ENCODE measurements at places on chromosomes 12 and 14.

- DNase-seq = peak; percentile 83
These were observed at the start of gene TMEM63C for GRCh38 chr14:77181603-77182437. Gene TMEM63C, plus strand, starts transcription at chr14:77181798. Its CDS starts 37,016 bp downstream, at chr14:77218814.

DNA sequence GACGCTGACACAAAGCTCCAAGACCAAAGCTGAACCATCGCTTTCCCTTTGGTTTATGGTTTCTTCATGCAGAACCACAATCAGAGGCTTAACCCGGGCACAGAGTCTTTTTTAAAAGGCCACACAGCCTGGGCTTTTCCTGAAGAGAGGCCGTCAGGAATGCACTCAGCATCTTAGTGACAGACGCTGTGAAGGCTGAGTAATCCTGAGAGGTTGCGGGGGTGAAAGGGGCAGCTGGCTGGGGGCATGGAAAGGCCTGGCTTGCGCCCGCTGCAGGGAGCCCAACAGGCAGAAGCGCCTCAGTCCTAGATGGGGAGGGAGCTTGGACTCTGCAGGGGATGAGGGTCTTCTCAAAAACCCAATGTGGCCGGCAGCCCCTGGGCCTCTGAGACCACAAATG lies 13.6 kb downstream of the CTDSP2 start:
- no peak for DNase-seq

DNA sequence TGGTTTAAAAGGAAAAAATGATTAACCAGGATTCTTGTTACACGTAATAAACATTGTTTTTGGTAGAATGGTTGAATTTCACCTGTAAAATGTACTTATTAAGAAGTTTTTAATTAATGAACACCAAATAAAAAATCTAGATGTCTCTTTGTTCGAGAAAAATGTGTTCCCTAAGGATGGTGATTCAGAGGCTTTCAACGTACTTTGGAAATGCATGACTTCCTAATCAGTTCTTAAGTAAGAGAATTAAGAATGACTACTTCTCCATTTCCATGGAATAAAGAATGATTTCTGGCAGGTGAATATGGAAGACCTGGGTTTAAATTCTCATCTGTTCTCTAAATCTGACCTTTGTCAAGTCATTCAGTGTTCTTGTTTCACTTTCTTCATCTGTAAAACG lies 428.6 kb downstream of the KCNH5 start:
- DNase-seq = no peak

DNA sequence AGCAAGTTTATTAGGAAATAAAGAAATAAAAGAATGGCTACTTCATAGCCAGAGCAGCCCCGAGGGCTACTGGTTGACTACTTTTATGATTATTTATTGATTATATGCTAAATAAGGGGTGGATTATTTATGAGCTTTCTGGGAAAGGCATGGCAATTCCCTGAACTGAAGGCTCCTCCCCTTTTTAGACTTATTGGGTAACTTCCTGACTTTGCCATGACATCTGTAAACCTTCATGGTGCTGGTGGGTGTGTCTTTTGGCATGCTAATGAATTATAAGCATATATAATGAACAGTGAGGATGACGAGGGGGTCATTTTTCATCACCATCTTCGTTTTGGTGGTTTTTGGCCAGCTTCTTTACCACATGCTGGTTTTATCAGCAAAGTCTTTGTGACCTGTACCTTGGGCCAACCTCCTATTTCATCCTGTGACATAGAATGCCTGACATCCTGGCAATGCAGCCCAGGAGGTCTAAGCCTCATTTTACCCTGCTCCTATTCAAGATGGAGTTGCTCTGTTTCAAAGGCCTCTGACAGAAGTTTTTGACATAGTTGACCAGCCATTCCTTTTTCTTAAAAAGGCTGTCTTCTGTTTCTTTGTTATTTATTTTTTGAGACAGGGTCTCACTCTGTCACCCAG lies 11.1 kb upstream of the PTGES3 start:
- no peak for DNase-seq

DNA sequence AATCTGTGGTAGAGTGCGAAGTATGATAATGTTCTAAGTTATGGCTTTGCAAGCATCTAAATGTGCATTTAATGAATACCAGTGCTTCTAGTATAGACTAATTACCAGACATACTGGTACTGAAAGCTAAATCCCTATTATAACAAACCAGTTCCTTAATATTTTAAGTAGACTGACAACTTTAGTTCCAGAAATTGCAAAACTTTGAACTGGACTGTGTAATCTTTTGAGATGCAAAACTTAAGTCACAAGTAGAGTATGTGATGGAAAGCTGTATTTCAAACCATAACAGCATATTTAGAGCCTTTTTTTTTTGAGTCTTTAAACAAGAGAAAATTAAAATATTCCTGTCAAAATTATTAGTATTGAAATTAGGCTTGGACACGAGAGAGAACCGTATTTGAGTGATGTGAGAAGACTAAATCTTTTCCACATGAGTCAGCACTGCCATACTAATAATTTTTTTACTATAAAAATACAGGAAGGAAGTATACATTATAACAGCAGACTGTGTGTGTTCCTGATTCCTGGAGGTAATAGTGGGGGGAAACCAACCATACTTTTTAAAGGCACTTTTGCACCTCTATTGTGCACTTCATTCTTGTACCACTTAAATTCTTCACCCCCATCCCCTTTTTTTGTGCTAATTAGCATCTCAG lies 45.5 kb downstream of the PPM1A start:
- no peak for DNase-seq

GRCh38 chr12:31722580-31722979 lies 6.2 kb downstream of the AMN1 start:
- no peak for DNase-seq

DNA sequence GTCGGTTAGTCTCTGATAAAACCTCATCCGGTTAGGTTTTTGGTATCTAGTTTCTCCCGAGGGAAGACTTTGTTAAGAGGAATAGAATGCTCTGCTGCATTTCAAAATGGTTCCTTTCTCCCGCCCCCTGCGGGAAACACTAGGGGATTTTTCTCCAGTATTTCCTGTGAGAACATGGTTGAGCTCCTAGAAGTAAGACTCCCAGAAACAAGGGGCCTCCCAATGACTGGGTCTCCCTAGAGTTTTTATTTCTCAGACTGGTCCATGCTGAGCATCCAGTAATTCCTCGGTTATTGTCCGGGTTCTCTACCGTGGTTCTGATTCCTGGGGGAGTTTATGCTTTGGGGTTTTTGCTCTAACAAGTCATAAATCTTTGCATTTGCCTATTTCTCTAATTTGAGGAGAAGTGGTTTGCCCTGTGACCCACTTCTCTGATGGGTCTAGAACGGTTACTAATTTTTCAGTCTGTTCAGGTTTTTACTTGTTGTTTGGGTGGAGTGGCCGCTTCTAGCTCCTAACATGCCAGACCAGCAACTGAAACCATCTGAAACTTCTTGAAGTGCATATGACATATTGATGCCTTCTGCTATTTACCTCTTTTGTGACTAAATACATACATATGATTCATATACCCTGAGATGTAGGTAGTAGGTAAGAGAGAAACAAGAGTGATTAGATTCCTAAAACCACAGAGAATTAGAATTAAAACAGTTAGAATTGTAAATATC lies 25.1 kb downstream of the TESPA1 start:
- peak; percentile 18 for DNase-seq

GRCh38 chr14:54981698-54982097 lies 45.2 kb downstream of the WDHD1 start:
- no peak for DNase-seq

- no peak for DNase-seq
These were observed 50.2 kb upstream of the NCOR2 start for GRCh38 chr12:124617615-124618014.

GRCh38 chr12:130754234-130754901 lies 38.3 kb upstream of the RIMBP2 start:
- DNase-seq = no peak

GRCh38 chr12:55736780-55737580 lies 5.9 kb upstream of the GDF11 start:
- peak; percentile 69 for DNase-seq

DNA sequence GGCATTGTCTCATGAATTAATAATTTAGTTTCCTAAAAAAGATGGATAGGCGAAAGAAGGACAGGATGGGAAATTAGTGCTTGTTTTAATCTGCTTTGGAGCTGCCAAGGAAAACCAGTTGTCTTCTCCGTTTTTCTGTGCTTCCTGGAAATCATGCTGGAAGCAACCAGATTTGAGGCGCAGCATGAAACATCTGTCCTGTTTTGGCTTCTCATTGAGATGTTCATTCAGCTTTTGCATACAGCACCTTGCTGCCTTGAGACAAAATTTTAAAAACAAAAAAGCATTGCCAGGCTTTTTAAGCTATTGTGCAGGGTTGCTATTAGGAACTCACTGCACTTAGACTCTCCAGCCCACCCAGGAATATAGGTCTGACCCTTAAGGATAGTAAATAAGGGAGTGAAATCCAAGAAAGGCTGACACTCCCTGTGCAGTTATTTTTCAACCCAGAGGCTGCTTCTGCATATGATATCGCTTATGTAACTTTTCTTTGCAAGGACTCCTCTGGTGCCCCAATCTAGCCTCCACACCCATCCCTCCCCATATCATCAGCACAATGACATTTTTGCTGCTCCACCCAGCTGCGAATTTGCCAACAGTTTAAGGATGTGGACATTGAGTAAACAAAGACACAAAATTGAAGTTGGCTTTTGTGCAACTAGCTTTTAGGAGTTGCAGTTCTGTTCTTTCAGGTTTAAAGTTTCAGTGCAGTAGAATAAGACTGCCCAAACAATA lies 46.9 kb upstream of the MDM1 start:
- DNase-seq = no peak

- no peak for DNase-seq
These were observed 139.6 kb downstream of the C12orf75 start for GRCh38 chr12:105470102-105470501.

GRCh38 chr14:35159742-35160409 lies 37.5 kb downstream of the PRORP start:
- peak; percentile 59 for DNase-seq

GRCh38 chr14:85873006-85873405 lies 343.1 kb downstream of the FLRT2 start:
- DNase-seq = no peak

GRCh38 chr14:91918186-91918883 lies 29.2 kb downstream of the FBLN5 start:
- no peak for DNase-seq

DNA sequence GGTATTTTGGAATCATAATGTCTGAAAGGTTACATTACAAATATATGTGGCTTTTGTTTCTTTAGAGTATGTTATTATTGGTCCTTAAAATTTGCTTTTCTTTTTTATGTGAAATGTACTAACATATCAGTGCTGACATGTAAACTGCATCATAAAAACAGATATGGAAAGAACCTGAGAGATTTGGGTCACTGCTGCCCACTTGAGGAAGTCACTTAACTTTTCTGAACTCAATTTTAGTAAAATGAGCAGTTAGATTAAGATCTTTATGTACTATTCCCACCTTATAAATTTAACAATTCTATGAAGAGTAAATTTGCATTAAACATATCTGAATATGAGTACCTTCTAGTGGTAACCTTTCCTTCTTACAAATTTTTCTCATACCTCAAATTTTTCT lies 7.5 kb downstream of the PTGR2 start:
- no peak for DNase-seq

GRCh38 chr12:117850048-117850447 lies 118.7 kb downstream of the KSR2 start:
- DNase-seq = peak; percentile 10

GRCh38 chr12:62683776-62684569 lies 217.3 kb downstream of the MON2 start:
- DNase-seq = no peak

DNA sequence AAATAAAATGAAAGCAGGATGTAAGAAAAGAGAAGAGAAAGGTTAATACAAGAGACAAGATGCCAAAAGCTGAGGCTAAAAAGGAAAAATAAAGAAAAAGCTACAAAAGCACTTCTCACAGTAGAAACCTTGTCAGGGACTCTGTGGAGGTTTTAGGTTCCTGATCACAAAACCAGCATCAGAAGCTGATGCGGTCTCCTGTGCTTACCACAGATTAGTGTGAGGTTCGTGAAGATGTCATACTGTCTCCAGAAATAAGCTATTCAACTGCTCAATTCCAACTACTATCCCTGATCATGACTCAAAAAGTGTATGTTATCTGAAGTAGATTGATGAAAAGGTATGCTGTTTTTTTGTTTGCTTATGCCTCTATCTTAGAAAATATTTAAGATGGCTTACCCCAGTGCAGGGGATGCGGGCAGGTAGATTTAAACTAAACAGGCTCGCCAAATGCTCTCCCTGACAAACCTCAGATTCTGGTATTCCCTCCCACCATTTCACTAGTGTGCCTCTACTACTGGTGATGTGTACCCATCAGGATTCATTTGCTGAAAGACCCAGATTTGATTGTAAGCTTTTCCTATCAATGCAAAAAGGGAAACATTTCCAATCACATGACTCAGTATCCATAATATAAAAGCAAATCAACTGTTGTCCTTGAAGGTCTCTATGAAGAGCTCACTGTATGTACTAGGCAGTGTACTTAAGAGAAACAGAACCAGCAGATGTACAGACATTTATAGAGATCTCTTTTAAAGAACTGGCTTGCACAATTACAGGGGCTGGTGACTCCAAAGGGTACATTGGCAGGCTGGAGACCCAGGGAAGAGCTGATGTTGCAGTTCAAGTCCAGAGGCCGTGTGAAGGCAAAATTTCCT lies 169.5 kb upstream of the FOXN3 start:
- no peak for DNase-seq

DNA sequence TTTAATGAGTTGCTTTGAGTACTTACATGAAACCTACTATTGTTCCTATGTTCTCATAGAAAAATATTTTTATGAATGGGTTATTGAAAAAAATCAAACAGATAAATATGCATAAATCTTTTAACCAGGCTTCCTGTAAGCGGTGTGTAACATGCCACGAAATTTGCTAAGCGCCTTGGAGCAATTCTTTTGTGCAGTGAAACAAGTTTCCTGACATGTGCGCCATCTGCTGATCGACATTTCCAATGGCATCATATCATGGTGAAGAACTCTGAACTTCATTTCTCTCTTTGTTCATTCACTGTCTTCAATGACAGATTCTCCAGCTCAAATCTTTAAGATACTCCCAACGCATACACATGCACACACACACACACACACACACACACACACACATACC lies 145.6 kb upstream of the NAV3 start:
- peak; percentile 5 for DNase-seq
